ENCODE measurements at places on chromosomes 1 and 21.
A peak's percentile ranks its signal among the peaks of the same experiment; 100 is the strongest.

- DNase-seq: no peak
These were observed 32.3 kb downstream of the ERRFI1 start for GRCh38 chr1:7993593-7994479.

DNA sequence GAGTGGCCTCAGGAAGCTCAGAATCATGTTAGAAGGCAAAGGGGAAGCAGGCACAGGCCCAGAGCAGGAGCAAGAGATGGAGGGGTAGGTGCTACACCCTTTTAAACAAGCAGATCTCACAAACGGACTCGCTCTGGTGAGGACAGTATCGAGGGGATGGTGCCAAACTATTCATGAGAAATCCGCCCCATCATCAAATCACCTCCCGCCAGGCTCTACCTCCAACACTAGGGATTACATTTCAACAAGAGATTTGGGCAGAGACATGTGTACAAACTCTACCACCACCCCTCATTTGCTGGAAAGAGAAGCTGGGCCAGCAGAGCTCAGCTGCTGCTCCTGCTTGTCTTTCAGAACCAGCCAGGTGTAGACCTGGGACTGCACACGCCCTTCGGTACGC, 32.9 kb downstream of the MIS18A start:
- DNase-seq: no peak

- no peak for DNase-seq
These were observed 155.3 kb upstream of the JUN start for GRCh38 chr1:58939146-58939545.

DNA sequence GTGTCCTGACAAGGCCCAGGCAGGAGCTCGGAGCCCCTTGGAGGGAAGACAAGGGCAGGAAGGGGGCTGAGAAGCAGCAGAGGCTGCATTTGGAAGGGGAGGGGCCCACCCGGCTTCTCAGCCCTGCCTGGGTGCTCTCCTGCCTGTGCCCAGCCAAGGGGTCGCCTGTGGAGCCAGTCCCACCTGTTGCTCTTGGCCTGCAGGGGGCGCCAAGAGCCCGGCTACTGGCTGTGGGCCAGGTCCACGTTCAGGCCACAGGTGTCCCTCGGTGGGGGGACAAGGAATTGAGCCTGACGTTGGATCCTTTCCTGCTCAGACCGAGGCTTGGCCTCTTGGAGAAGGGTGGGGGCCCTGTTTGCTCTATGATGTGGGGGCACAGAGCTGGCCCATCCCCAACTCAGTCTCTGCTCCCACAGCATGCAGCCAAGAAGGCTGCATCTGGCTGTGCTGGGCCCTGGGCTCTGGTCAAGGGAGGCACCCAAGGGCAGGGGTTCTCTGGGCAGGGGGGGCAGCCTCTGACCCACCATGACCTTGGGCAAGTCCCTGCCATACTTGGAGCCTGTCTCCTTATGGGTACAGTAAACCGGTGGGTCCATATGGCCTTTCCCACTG, 10.9 kb downstream of the WNT4 start:
- peak; percentile 80 for DNase-seq
